SJSA1 (cell line): ENCODE measurements at places on chromosomes 1 and 21.

- no peak overlapping the region for H3K27ac ChIP-seq
- H3K4me3 ChIP-seq: peak overlapping the region; percentile 39
- no peaks in the 10 kb centered on the region for H3K27me3 ChIP-seq
- DNase-seq: no peak
Measured at GRCh38 chr21:41765973-41766882, 624 bp downstream of the RIPK4 start.

DNA sequence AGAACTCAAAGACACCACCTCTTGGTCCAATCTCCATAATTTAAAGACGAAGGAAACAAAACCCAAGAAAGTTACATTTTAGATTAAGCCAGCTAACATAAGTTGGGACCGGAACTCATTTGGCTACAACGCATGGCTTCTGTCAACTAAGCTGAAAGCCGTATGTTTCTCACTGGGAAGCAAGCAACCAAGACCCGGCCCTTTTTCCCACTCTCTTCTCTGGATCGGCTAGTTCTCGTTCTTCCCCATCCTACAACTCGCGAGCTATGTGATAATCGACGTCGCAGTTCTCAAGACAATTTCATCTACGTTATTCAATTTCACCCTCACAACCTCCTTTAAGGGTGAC, 601 bp downstream of the CCT8 start:
- peaks cover 32% of the 10 kb centered on the region for H3K36me3 ChIP-seq
- H3K4me1 ChIP-seq: peaks cover 30% of the 10 kb centered on the region
- H3K4me3 ChIP-seq: peak overlapping the region; percentile 73

- DNase-seq: no peak
- no peak overlapping the region for H3K4me3 ChIP-seq
- no peak overlapping the region for H3K27ac ChIP-seq
- H3K36me3 ChIP-seq: no peaks in the 10 kb centered on the region
- H3K27me3 ChIP-seq: no peaks in the 10 kb centered on the region
- H3K4me1 ChIP-seq: no peaks in the 10 kb centered on the region
Measured at GRCh38 chr1:221644663-221645258, 97.1 kb downstream of the DUSP10 start.

GRCh38 chr1:32351399-32352238, 10.7 kb downstream of the FAM229A start:
- peaks cover 12% of the 10 kb centered on the region for H3K4me1 ChIP-seq
- peak overlapping the region; percentile 70 for H3K27ac ChIP-seq
- peak; percentile 87 for DNase-seq
- H3K36me3 ChIP-seq: peaks cover 8% of the 10 kb centered on the region; the same call in 1 of the 2 replicates
- peak overlapping the region; percentile 67 for H3K4me3 ChIP-seq

DNA sequence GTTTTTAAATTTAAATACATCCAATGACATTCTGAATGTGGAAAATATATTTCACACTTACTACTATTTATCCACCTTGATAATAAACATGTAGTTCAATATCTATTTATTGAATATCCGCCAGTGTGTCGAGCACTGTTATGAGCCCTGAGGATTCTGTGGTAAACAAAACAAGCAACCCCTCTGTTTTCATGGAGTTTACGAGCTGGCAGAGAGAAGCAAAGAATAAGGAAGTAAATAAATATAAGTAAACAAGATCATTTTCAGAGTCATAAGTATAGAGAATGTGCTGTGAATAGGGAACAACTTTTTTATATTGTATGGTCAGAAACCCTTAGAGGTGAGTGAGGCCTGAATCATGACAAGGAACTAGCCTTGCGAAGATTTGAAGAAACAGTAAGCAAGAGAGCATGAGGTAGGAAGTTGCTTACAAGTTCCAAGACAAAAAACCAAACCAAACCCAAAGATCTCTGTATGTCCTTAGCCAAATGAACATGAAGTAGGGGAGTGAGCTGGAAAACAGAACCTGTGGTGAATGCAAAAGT, 6.4 kb upstream of the SERBP1 start:
- peaks cover 29% of the 10 kb centered on the region for H3K4me1 ChIP-seq
- no peaks in the 10 kb centered on the region for H3K36me3 ChIP-seq
- no peak overlapping the region for H3K4me3 ChIP-seq
- no peak for DNase-seq

GRCh38 chr1:92563457-92564216, 76.9 kb upstream of the GFI1 start:
- H3K4me3 ChIP-seq: no peak overlapping the region
- no peaks in the 10 kb centered on the region for H3K27me3 ChIP-seq
- no peak for DNase-seq
- H3K36me3 ChIP-seq: no peaks in the 10 kb centered on the region
- H3K27ac ChIP-seq: no peak overlapping the region

DNA sequence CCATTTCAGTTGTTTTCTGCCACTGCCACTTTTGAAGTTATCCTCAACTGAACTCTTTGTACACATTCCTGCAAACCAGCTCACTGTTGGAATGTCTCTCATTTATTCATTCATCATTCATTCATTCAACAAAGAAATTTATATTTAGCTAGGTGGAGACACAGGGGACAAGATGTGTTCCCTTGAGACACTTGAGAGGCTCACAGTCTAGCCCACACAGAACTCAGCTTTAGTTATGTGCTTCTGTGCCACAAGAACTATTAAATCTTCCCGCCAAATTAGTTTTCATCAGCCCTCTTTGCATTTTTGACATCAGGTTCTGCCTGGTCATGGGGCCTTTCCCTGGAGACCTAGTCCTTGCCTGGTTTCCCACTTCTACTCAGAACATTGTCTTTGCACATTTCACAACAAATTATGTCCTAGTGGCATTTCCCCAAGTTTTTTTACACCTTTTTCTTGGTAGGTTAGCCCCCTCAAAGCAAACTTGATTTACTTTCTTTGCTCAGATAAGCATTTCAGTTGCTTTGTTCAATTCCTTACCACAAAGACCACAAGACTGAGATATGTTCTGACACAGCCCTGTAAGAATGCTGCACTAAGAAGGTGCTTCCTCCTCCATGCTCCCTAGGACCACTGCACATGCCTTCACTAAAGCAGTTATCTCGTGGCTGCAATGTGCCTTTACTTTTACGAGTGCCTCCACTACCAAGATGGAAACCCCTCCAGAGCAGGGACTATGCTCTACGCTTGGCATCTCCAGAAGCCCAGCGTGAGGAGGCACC, 31.0 kb downstream of the ILDR2 start:
- H3K4me3 ChIP-seq: no peak overlapping the region
- peaks cover 55% of the 10 kb centered on the region for H3K4me1 ChIP-seq
- peak; percentile 90 for DNase-seq
- no peaks in the 10 kb centered on the region for H3K36me3 ChIP-seq
- H3K27me3 ChIP-seq: no peaks in the 10 kb centered on the region

GRCh38 chr1:87510540-87510939, 181.9 kb downstream of the LMO4 start:
- H3K27me3 ChIP-seq: no peaks in the 10 kb centered on the region
- H3K27ac ChIP-seq: no peak overlapping the region
- H3K36me3 ChIP-seq: no peaks in the 10 kb centered on the region
- DNase-seq: no peak
- H3K4me1 ChIP-seq: no peaks in the 10 kb centered on the region; the same call in 1 of the 2 replicates

DNA sequence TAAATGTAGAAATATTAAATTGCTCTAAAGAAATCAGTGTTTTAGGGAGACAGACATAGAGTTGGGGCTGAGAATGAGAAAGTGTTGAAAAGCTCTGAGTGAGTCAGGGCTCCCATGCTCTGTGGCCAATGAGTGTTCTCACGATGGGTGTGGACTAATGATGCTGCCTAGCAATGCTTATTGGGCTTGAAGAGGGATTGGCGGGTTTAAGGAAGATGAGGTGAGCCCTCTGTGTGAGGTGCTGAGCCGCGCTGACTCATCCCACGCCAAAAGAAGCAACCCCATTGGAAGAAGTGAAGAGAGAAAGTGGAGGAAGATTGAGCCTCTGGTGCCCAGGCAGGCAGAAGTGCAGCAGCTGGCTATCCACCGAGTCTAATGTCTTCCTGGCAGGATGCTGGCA, 65.1 kb upstream of the DPT start:
- H3K4me3 ChIP-seq: no peak overlapping the region
- H3K27me3 ChIP-seq: peaks cover 2% of the 10 kb centered on the region; the same call in 1 of the 2 replicates
- H3K4me1 ChIP-seq: no peaks in the 10 kb centered on the region
- no peak for DNase-seq

DNA sequence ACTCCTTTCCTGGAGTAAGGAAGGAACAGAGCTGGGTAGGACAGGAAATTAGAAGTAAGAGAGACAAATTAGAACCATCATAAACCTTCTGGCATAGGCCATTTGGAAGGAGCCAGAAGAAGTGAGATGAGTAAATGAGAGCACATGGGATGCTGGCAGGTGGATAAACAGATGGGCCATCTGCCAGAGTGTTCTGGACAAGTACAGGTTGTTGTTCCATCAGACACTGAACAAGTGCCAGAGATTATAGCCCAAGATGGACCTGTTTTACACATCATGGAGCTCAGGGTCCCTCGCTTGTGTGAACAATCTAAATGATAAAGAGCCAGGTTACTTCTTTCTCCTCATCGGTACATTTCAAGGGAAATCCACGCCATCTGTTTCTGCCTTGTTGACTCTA, 200.3 kb downstream of the HHIPL2 start:
- H3K27ac ChIP-seq: no peak overlapping the region
- H3K36me3 ChIP-seq: no peaks in the 10 kb centered on the region
- H3K27me3 ChIP-seq: no peaks in the 10 kb centered on the region
- DNase-seq: no peak

GRCh38 chr1:45880930-45881329, 77.5 kb downstream of the MAST2 start:
- no peak overlapping the region for H3K4me3 ChIP-seq
- H3K4me1 ChIP-seq: peaks cover 20% of the 10 kb centered on the region

GRCh38 chr1:14741082-14741481, 142.6 kb downstream of the KAZN start:
- no peaks in the 10 kb centered on the region for H3K36me3 ChIP-seq
- peak overlapping the region; percentile 79 for H3K27ac ChIP-seq
- no peak for DNase-seq
- H3K27me3 ChIP-seq: no peaks in the 10 kb centered on the region
- H3K4me1 ChIP-seq: peaks cover 29% of the 10 kb centered on the region
- H3K4me3 ChIP-seq: no peak overlapping the region

DNA sequence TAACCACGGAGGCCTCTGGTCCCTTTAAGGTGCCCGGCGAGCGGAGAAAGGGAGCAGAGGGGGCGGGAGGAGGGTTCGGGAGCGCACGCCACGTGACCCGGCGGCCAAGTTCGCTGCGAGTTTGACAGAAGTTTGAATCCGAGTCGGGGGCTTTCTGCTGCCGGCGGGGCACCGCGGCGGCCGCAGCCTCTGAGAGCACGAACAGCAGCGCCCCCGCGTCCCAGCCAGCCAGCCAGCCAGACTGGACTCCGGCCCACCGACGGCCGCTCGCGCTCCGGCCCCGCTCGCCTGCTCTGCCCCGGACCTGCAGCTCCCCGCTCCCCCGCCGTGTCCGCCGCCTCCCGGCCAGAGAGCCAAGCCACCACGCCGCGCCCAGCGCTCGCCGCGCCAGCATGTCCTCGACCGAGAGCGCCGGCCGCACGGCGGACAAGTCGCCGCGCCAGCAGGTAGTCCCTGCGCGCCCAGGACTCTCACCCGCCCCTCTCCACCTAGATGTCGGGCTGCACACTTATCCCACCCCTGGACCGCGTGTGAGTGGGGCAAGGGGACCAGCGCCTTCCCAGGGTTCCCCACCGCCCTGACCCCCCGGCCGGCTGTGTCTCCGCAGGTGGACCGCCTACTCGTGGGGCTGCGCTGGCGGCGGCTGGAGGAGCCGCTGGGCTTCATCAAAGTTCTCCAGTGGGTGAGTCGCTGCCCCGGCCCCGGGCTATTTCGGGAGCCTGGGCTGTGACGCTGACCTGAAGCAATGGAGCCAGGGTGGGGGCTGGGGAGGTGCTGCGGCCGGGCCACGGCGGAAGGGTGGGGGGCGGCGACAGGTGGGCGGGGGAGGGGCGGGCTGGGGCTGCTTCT, at the start of gene SYPL2:
Gene SYPL2 (plus strand): TSS at position 95 of the 849 bp plus-strand sequence. CDS start 298 bp downstream, at position 393.
- H3K36me3 ChIP-seq: no peaks in the 10 kb centered on the region
- peaks cover 79% of the 10 kb centered on the region for H3K27me3 ChIP-seq
- no peak within 1 kb of the TSS for H3K27ac ChIP-seq

GRCh38 chr1:31434979-31435378, 22.0 kb downstream of the SERINC2 start:
- no peak overlapping the region for H3K4me3 ChIP-seq
- H3K4me1 ChIP-seq: peaks cover 4% of the 10 kb centered on the region; the same call in 1 of the 2 replicates
- no peak for DNase-seq
- H3K27ac ChIP-seq: no peak overlapping the region
- peaks cover under 1% of the 10 kb centered on the region; the same call in 1 of the 2 replicates for H3K36me3 ChIP-seq

DNA sequence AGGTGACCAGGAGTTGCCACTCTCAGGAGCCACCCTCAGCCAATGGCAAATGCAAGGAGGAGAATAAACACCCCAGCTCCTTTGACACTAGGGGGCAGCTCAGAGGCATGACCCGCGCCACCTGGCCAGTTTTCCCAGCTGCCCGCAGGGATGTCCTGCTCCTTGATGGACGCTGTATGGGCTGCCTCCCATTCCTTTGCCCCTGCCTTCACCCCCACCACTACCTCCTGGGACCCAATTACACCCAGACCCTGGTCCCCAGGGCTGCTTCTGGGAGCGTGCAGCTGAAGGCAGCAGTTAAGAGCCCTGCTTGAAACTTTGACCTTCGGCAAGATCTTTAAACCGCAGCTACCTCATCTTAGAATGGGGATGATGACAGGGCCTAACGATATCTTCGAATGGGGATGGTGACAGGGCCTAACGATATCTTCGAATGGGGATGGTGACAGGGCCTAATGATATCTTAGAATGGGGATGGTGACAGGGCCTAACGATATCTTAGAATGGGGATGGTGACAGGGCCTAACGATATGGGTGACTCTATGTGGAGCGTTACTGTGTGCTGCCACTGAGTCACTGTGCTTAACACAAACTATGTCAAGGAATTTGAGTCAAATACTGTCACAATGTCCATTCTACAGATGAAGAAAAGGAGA, 163.0 kb upstream of the KAZN start:
- DNase-seq: no peak
- no peaks in the 10 kb centered on the region; the same call in 1 of the 2 replicates for H3K4me1 ChIP-seq
- no peak overlapping the region for H3K27ac ChIP-seq
- H3K4me3 ChIP-seq: no peak overlapping the region
- H3K36me3 ChIP-seq: no peaks in the 10 kb centered on the region

GRCh38 chr1:44072204-44072603, 40.9 kb upstream of the SLC6A9 start:
- no peak overlapping the region for H3K4me3 ChIP-seq
- H3K36me3 ChIP-seq: no peaks in the 10 kb centered on the region
- H3K27ac ChIP-seq: no peak overlapping the region
- peak; percentile 79 for DNase-seq
- H3K27me3 ChIP-seq: peaks cover under 1% of the 10 kb centered on the region; the same call in 1 of the 2 replicates

DNA sequence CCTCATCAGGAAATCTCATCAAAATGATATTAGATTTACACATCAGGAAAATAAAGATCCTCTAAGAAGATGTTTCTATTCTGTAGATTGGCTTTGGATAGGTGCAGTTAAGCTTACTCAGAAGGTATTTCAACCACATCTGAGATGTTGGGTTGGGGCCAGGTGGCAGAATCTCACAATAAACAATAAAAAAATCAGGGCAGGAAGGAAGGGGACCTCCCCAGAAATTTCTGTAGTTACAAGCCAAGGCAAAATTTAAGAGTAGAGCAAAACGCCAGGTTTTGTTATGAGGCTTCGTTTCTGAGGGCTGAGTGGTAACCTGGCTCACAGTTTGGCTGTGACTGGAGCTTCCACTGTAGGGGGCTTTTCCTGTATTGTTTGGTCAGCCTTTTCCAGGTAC, 84.8 kb downstream of the HUNK start:
- H3K27me3 ChIP-seq: no peaks in the 10 kb centered on the region
- H3K36me3 ChIP-seq: peaks cover 49% of the 10 kb centered on the region
- H3K4me3 ChIP-seq: no peak overlapping the region
- DNase-seq: no peak
- no peak overlapping the region for H3K27ac ChIP-seq
